Lower lobe of right lung (tissue), 2 donors: ENCODE measurements at places on chromosomes 2 and 18. TPM values are rescaled to one million over a fixed set of nuclear protein-coding genes. Genes with fewer than 3 reads are reported as not detected.

The STEAP3 gene
- total RNA-seq, result 18.3 TPM

The SNED1 gene
- 36.2 TPM for total RNA-seq

- H3K27ac ChIP-seq, result no peak overlapping the region
- no peaks in the 10 kb centered on the region for H3K4me1 ChIP-seq
- H3K4me3 ChIP-seq, result no peak overlapping the region
- DNase-seq, result no peak
These were observed 560.6 kb downstream of the CPS1 start for GRCh38 chr2:211117026-211117425.

DNA sequence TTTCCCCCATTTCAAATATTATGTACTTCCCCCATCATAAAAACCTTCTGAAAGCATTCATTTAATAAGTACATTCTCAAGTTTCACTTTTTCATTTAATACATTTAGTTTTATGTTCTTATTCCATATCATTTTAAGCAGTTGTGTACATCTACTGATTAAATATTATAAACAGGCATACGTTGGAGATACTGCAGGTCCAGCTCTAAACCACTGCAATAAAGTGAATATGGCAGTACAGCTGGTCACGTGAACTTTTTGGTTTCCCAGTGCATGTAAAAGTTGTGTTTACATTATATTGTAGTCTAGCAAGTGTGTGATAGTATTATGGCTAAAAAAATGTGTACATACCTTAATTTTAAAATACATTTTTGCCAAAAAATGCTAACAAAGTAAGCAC is 48.7 kb downstream of the TET3 start:
- no peak overlapping the region for H3K4me3 ChIP-seq
- peaks cover 50% of the 10 kb centered on the region for H3K4me1 ChIP-seq
- H3K36me3 ChIP-seq, result no peaks in the 10 kb centered on the region
- no peak overlapping the region for H3K27ac ChIP-seq
- no peaks in the 10 kb centered on the region for H3K27me3 ChIP-seq

GRCh38 chr18:59736061-59736460 is 38.8 kb upstream of the CCBE1 start:
- no peaks in the 10 kb centered on the region for H3K27me3 ChIP-seq
- no peaks in the 10 kb centered on the region for H3K4me1 ChIP-seq
- DNase-seq, result no peak
- H3K4me3 ChIP-seq, result no peak overlapping the region
- H3K27ac ChIP-seq, result no peak overlapping the region

- H3K27ac ChIP-seq, result no peak overlapping the region
- DNase-seq, result no peak
- no peaks in the 10 kb centered on the region for H3K36me3 ChIP-seq
- peaks cover 13% of the 10 kb centered on the region for H3K4me1 ChIP-seq
These were observed 88.7 kb upstream of the ATL2 start for GRCh38 chr2:38465789-38466127.

- peaks cover 58% of the 10 kb centered on the region for H3K4me1 ChIP-seq
- no peak for DNase-seq
These were observed 1.4 kb downstream of the ANKRD44 start for GRCh38 chr2:197308996-197309690.

DNA sequence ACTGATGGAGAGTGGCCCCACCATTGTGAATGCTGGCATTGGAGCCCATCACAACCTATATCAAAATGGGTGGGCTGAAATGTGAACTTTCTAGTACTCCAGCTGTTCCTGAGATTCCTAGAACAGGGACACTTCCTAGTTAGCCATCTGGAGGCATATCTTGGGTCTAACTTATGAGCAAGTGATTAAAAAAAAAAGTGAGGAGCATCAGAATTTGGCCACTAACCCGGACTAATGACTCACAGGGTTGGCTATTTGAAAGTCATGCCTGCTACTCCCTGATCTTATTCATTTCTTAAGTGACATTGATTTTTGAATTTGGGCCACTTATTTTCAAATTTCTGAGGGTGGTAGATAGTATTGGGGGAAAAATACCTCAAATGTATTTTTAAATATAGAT is 216.6 kb downstream of the HRH4 start:
- no peak overlapping the region for H3K27ac ChIP-seq
- H3K36me3 ChIP-seq, result no peaks in the 10 kb centered on the region
- H3K4me1 ChIP-seq, result no peaks in the 10 kb centered on the region
- DNase-seq, result no peak
- H3K4me3 ChIP-seq, result no peak overlapping the region
- no peaks in the 10 kb centered on the region for H3K27me3 ChIP-seq

GRCh38 chr2:235389626-235390025 is 104.2 kb upstream of the AGAP1 start:
- DNase-seq, result no peak
- no peaks in the 10 kb centered on the region for H3K36me3 ChIP-seq
- no peak overlapping the region for H3K27ac ChIP-seq
- H3K27me3 ChIP-seq, result no peaks in the 10 kb centered on the region
- no peak overlapping the region for H3K4me3 ChIP-seq
- no peaks in the 10 kb centered on the region for H3K4me1 ChIP-seq

DNA sequence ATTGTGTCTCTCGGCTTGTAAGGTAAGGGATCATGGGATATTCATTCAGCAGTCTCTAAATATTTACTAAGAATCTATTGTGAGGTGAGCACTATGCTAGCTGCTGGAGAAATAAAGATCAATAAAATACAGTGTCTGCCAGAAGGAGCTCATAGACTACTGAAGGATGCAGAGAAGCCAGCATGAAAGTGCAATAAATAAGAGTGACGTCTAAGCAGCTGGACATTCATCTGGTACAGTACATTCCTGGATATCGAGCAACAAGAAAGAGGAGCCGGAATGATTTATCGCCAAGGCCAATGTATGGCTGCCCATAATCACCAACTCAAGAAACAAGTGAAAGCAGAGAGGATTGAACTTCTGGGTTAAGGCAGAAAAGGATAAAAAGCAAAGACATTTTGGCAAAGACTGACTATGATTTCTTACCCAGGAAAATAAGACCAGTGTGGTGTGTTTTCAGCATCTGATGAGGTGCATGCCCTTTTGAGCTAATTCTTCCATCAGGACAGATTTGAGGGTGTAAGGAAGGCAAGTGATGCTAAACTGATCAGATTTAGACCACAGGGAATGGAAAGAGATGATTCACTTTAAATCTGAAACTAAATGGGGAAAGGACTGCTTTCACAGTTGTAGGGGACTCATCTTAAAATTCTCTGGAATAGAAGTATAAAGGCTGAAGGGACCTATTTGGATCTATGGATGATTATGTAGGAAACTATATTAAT is 18.7 kb upstream of the LMAN1 start:
- no peak overlapping the region for H3K27ac ChIP-seq
- H3K4me1 ChIP-seq, result no peaks in the 10 kb centered on the region
